T-helper 22 cell (primary cell): ENCODE measurements at places on chromosomes 7 and 10.

- no peak for DNase-seq
Observed at GRCh38 chr7:151398446-151399304, 11.2 kb downstream of the WDR86 start.

GRCh38 chr7:48880851-48881250 lies 43.5 kb upstream of the CDC14C start:
- DNase-seq: no peak

GRCh38 chr7:124366118-124366517 lies 333.3 kb upstream of the TMEM229A start:
- no peak for DNase-seq

DNA sequence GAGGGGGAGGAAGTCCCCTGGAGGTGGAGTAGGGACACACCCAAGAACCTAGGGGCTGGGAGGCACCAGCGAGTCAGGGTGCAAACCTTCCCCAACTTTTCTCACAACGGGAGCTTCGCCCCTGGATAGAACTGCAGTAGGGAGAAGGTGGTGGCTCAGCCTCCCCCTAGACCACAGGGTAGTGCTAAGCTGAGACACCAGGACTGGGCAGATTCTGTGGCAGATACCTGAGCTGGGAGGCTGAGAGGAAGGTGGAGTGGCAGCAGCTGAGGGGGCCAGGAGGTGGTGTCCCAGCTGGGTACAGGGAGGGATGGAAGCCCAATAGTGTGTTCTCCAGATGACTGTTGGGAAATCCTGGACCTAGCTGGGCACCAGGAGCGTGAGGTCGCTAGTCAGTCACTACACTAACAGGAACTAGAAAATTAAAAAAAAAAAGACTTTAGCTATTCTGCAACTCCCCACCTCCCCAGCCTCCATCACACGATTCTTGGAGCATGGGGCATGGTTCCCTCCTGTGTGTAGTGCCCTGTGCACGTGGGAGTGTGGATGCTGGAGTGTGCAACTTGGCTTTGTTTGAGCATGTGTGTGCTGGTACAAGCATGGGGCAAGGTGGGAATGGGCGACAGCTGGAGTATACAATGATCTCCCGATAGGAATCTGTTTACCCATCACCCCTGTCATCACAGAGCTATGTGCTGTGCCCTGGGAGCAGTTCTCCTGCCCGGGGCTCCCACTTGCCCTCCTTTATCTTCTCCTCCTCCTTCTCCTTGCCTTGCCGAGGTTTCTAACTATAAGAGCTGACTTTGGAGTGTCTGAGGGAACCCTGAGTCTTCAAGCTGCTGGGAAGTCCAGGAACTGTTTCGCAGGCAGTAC lies 8.8 kb upstream of the TRPV6 start:
- no peak for DNase-seq

- no peak for DNase-seq
Observed at GRCh38 chr7:138396251-138397070, 63.6 kb upstream of the TRIM24 start.

DNA sequence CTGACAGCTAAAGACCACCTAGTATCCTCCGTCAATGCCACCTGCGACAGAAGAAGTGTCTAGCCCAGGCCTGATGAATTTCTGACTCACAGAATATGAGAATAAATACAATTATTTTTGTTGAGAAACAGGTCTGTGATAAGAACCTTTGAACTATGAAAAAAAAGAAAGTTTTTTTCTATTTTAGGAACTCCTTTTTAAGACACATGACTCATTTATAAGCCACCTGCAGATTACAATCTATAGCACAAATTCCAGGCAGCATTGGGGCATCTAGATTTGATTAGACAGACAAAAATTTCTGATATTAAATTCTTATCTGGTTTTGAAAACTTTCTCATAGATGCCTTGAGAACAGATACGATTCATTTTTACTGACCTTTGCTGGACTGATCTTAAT lies 256.7 kb upstream of the LYZL1 start:
- no peak for DNase-seq

DNA sequence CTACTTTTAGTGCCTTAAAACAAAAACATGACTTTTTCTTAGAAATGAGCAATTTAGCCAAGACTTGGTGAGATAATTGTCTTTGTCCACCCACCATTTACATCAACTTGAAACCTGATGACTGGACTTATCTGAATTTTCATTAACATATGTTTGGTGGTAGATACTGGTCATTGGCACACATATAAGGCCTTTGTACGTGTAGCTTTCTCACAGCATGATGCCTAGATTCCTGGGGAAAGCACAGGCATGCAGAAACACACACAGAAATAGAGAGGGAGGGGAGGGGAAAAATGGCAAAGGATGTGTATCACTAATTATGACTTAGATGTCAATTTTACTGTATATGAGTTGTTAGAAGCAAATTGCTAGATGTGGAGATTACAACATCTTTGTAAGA lies 488.4 kb downstream of the NXPH1 start:
- DNase-seq: no peak

- no peak for DNase-seq
Observed at GRCh38 chr7:139823959-139824521, 5.0 kb upstream of the TBXAS1 start.

GRCh38 chr7:135454060-135454459 lies 55.8 kb downstream of the CNOT4 start:
- DNase-seq: no peak

- no peak for DNase-seq
Observed at GRCh38 chr10:31758495-31758894, 170.1 kb downstream of the ARHGAP12 start.

DNA sequence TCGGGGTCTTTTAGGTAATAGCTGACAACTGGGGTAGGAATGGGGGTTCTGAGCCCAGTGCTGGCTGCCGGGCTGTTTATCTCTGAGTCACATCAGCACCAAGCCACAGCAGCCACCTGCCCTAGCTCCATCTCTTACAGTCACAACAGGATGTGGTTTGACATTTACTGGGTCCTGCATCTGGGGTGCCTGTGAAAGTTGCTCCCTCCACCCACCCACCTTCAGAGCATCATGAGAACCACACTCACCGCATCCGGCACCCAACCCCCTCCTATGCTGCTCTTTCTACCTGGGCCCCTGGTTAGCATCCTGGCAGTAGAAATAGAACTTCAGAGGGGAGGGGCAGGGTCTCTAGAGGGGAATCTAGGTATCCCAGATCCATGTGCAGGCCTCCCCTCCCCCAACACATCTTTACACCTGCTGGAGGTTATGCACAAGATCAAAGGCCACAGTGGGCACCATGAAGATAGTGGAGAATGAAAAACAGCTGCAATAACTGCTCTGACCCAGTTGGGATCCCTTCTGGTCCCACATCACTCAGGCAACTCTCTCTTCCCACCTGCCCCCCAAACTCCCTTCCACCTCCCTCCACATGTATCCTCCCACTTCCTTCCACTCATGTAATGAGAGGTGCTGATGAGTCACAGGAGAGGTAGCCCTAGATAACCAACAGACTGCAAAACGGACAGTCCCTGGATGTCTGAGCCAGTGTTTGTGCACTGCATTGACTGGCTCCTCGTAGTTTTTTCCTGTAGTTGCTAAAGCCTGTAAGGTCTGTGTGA lies 38.2 kb downstream of the PRSS2 start:
- peak; percentile 96 for DNase-seq

- no peak for DNase-seq
Observed at GRCh38 chr10:10527861-10528562, 489.7 kb upstream of the CELF2 start.

- no peak for DNase-seq
Observed at GRCh38 chr7:93051660-93052059, 66.1 kb downstream of the SAMD9 start.

DNA sequence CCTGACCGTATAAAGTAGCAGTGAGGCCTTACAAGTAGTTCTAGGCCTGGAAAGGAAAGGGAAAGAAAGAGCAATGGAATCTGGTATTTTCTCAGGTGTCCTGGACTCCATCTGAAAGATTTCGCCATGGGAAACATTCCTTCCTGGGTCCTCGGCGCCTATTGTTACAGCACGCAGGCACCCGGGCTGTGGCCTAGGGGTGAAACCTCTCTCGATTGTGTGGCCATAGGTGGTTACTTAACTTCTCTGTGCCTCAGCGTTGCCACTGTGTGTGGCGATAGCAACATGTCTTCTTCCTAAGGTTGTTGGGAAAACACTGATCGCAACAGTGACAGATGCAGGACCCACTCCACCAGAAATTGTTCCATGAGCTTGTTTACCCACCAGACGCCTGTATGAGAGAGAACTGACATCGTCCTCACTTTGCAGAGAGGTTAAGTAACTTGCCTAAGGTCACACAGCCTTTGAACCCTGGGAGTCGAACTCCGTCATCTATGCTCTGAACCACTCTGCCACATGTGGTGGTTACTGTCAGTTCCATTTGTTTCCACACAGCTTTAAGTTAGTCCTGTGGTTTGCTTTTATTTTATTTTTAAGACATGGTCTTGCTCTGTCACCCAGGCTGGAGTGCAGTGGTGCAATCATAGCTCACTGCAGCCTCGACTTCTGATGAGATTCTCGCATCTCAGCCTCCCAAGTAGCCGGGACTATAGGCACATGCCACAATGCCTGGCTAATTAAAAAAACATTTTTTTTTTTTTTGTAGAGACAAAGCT lies 73.4 kb downstream of the LHPP start:
- no peak for DNase-seq

- DNase-seq: no peak
Observed at GRCh38 chr10:20265146-20265545, 448.9 kb downstream of the PLXDC2 start.

DNA sequence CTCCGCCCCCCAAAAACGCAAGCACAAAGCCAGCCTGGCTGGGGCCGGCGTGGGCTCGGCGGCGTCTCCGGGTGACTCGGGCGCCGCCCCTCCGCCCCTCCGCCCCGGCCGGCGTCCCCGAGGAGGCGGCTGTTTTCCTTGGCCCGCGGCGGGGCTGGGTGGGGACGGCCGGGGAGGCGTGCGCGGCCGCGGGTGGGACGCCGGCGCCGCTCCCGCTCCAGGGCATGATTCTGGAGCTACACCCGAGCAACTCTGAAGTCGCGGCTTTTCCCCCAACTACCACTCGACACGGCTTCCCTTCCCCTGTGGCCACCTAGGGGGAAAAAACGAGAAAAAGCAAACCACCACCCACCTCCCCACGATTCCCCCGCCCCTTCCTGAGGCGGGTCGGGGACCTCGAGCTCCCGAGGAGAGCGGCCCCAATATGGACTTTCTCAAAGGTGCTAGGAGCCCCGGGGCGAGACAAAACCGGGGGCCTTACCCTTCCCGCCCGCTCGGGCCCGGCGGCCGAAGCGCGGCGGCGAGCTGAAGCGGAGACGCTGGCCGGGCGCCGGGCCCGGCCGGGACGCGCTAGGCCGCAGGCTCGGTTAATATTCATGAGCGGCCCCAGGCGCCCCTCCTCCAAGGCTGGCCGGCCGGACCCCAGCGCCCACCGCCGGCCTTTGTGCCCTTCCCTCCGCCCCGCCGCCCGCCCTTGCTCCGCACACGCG lies 856 bp downstream of the ARHGAP21 start:
- DNase-seq: peak; percentile 40

DNA sequence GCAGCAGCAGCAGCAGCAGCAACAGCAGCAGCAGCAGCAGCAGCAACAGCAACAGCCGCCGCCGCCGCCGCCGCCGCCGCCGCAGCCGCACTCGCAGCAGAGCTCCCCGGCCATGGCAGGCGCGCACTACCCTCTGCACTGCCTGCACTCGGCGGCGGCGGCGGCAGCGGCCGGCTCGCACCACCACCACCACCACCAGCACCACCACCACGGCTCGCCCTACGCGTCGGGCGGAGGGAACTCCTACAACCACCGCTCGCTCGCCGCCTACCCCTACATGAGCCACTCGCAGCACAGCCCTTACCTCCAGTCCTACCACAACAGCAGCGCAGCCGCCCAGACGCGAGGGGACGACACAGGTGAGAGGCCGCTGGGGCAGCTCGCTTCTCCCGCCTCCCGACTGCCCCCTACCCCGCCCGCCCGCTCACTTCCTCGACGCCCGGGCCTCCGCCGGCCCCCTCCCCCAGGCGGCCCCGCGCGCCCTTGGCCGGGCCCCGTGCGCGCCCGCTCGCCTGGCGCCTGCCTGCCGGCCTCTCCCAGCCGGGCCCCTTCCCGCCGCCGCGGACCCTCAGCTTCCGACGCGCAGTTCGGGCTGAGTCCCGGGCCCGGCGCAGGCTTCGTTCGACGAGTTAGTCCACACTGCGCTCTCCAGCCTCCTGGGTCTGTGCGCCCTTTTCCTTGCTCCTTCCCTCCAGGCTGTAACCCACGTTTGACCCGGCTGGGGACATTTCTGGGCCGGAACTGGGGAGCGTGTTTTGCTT lies 882 bp downstream of the DLX6 start:
- DNase-seq: no peak

DNA sequence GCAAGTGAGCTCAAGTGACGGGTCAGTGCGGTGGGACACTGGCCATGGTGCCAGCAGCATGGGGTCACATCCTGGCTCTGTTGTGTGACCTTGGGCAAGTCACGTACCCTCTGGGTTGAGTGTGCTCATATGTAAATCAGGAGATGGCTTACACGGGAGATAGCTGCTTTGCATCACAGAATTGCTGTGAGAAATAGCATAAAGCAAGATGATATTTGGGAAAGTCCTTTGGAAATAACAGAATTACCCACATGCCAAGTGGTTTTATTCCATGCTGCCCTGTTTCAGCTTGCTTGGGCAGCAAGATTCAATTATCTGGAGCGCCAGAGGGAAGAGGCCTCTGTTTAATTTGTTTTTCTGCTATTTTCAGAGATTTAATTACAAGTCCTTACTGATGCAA lies 48.9 kb downstream of the LYZL2 start:
- no peak for DNase-seq

GRCh38 chr10:2145491-2145890 lies 408.2 kb upstream of the ADARB2 start:
- DNase-seq: no peak

GRCh38 chr7:83484266-83484665 lies 164.7 kb downstream of the SEMA3E start:
- DNase-seq: no peak

DNA sequence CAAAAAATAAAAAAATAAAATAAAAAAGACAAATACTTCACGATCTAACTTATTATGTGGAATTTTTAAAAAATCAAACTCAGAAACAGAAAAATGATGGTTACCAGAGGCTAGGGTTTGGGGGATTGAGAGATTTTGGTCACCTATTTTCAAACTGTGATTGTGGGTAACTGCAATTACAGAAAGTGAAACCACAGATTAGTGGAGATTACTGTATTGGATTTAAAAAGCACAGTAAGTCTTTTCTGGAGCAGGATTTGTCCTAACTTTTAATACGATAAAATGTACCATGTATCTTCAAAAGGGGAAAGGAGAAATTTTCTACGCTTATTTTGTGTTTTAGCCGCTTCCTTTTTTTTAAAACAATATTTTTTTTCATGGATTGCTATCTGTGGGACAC lies 1204.9 kb upstream of the LRRTM3 start:
- DNase-seq: no peak

DNA sequence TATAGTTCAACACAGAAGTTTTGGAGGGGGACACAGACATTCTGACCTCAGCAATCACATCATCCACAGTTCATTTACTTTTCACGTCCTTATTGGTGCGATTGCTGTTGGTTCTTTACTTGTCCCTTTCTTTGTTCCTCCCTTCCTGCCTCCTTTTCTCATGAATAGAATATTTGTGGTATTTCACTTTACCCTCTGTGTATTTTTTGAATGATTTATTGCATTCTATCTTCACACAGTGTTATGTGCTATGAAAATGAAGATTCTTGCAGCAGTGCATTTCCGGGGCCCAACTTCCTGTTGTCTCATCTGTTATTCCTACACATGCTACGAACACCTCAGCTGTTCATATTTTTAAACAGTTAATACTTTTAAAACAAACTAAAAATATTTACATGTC lies 179.6 kb downstream of the ZMYND11 start:
- no peak for DNase-seq
